ENCODE measurements at places on chromosomes 6 and 20.

DNA sequence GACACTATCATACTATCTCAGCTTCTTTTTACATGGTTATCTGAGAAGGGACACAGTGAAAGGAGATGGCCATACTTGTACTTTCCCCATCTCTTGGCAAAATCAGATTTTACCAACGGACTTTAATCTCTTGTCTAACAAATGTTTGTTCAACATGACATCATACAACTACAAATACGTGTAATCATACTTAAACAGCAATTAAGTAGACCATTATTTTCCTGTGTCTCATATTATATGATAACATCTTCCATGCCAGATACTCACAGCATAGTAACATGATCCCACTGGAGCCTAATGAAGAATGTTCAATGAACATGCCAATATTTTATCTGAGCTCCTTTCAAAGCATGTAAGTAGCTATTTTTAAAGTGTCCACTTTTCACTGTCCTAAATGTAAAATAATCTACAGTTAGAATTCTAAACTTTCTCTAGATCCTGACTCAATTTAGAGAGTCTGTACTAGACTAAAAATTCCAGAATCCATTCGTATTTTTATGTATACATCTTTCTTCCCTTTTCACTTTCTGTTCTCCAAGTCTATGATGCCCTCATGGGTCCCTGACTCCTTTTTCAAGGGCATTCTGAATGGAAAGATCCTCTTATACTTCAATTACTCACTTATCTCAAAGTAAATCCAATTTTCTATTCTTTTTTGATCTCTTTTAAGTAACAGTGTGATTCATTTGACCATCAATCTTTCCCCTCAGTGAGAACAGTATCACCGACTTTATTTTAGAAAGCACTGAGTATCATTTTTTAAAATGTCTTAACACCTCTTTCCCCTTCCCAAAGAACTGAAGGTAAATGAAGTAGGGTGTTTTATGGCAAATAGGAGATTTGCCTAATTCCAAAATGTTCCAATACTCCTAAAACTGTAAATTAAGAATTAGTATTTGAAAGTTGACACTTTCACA is 133.5 kb downstream of the CDK19 start:
- no peak for DNase-seq

DNA sequence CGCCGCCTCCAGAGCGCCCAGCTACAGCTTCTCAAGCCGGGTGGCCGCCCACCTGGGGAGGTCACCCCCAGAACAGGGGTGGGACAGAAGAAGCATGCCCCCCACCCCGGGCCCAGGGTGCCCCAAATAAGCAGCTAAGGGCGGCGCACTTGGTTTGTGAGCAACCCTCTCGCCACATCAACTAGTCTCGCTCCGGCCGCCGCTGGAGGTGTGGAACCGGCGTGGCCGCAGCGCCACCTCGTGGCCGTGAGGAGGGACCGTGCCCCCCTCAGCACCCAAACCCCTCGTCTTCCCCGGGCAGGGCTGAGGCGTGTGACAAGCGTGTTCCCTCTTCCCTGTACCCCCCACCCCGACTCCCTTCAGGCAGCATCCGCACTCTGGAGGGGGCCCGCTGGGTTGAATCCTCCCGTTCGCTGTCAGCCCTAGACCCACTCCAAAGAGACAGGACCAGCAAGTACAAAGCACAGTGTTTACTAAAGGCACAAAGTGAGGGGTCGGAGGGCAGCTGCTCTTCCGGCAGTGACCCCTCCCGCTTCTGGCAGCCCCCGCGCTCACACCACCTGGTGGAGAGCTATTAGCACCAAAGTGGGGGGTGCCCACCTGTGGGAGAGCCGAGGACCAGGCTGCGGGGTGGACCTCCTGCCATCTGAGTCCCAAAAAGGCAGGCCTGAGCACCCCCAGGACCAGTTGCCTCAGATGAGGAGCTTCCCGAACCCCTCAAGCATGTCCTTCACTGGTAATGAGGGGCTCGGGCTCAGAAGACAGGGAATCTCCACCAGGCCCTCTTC is 45.4 kb downstream of the MDFI start:
- peak; percentile 87 for DNase-seq

- DNase-seq = no peak
Observed at GRCh38 chr6:68226460-68226859, 408.6 kb upstream of the ADGRB3 start.

DNA sequence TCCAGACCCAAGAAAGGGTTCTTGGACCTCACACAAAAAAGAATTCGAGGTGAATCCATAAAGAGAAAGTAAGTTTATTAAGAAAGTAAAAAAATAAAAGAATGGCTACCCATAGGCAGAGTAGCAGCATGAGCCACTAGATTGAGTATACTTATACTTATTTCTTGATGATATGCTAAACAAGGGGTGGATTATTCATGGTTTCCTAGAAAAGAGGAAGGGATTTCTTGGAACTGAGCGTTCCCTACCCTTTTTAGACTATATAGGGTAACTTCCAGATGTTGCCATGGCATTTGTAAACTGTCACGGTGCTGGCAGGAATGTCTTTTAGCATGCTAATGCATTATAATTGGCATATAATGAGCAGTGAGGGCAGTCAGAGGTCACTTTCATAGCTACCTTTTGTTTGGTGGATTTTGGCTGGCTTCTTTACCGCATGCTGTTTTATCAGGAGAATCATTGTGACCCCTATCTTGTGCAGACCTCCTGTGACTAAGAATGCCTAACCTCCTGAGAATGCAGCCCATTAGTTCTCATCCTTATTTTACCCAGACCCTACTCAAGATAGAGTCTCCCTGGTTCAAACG is 44.3 kb downstream of the TENT5A start:
- no peak for DNase-seq

- DNase-seq = no peak
Observed at GRCh38 chr6:127585123-127585522, 8.1 kb downstream of the C6orf58 start.

Data from activated T-cell treated with anti-CD3 and anti-CD28 coated beads, Interleukin-2, amount 50 U/mL, for 48 hours (primary cell).